ENCODE measurements at places on chromosomes 16 and 17.

DNA sequence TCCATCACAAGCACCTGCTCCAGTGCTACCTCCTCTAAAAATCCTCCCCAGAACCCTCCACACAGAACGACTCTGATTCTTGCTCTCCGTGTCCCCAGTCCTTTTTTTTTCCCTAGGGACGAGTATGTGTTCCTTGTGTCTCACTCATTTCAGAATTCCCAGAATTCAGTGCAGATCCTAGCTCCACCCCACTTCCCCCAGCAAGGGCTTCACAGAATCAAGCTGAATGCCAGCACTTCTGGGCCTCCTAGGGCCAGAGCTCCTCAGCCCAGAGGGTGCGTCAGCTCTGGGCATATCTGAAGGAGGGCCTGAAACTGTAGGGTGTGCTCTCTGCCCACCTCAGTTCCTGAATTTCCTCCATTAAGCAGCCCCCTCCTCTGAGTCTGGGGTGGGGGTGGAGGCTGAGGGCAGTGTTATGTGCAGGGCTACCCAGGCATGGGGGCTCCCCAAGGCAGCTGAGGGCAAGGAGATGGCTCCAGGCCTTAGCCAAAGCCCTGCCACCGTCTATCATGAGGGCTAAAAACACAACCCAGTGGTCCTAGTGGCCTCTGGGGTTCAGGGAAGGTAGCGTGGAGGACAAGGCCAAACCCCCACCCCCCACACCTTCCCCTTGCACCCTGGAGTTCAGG lies 6.5 kb downstream of the UNC119 start:
- no peak for DNase-seq

GRCh38 chr17:57939797-57940196 lies 15.4 kb downstream of the CUEDC1 start:
- no peak for DNase-seq

DNA sequence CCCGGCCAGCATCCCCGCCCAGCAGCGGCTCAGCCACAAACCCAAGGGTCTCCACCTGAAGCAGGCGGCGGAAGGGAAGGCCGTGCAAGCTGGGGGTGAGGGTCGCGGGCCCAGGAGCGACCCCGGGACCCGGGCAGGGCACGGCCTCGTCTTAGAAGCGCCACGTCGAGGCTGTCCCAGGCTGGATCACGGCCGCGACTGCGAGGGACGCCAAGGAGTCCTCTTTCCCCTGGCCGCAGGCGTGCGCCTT lies 538 bp upstream of the CCNF start:
- no peak for DNase-seq

DNA sequence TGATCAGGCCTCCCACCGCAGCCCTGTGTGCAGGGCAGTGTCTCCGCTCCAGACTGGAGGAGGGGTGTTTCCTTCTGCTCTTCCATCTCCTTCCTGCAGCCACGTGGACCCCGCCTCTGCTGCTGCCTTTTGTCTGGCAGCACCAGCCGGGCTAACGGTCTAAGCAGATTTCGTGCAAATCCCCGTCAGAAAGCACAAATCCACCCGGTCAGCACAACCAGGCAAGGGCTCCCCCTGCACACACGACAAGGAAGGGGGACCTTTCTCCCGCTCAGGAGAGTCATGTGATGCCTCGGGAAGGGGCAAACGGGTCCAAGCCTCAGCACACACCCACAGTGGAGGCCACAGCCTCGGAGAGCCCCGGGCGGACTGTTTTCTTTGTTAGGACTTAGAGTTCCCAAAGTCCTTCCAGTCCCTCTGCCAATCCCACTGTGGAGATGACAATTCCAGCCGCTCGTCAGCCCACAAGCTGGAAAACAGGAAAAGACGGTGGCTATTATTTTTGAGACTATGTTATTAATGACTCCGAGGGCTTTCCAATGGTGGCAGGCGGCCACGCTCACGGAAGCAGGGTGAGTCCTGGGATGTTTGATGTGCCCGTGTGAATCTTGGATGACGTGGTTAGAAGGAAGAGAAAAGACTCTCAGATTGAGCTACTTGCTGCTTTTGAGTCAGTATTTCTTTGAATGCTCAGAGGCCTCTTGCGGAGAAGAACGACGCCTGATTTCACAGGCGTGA lies 22.5 kb upstream of the MEAK7 start:
- no peak for DNase-seq

DNA sequence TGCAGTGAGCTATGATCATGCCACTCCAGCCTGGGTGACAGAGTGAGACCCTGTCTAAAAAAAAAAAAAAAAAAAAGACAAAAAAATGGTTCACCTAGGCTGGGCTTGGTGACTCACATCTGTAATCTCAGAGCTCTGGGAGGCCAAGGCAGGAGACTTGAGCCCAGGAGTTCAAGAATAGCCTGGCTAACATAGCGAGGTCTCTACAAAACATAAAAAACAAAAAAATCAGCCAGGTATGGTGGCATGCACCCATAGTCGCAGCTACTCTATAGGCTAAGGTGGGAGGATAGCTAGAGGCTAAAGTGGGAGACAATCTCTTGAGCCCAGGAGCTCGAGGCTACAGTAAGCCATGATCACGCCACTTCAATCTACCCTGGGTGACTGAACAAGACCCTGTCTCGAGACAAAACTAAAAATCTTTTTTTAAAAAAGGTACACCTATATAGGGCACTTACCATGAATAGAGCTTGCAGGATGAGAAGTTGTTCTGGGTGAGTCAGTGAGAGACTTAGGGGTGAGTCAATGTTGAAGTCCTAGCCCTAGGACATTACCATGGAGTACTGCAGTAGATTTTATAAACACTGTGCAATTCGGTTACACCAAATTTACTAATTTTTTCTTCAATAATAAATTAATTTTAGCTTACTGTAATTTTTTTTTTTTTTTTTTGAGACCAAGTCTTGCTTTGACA lies 19.0 kb downstream of the USP32 start:
- DNase-seq, result peak; percentile 62

DNA sequence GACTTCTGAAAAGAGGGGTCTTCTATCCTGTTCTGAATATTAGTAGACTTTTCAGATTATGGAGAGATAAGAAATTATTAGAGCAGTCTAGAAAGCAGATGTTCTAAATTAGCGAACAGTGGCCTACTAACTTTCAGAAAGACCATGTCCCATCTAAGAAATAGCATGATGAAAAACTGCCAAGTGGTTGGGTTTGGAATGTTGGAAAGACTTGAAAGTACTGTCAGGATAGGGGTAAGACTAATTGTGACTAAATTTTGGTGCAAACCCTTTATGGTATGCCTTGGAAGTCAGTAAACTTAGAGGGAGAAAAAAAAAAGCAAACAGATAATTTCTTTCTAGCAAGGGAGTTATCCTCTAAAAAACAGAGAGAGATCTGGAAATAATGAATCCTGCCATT lies 41.1 kb downstream of the TANGO6 start:
- DNase-seq, result no peak

GRCh38 chr17:14732211-14732610 lies 431.3 kb downstream of the HS3ST3B1 start:
- DNase-seq, result no peak

- peak; percentile 73 for DNase-seq
These were observed 794 bp upstream of the CPNE7 start for GRCh38 chr16:89574681-89575246.

- DNase-seq, result no peak
These were observed 72.4 kb downstream of the WIPI1 start for GRCh38 chr17:68384941-68385340.

- DNase-seq, result no peak
These were observed 5.4 kb downstream of the RHBDF2 start for GRCh38 chr17:76495663-76496400.

DNA sequence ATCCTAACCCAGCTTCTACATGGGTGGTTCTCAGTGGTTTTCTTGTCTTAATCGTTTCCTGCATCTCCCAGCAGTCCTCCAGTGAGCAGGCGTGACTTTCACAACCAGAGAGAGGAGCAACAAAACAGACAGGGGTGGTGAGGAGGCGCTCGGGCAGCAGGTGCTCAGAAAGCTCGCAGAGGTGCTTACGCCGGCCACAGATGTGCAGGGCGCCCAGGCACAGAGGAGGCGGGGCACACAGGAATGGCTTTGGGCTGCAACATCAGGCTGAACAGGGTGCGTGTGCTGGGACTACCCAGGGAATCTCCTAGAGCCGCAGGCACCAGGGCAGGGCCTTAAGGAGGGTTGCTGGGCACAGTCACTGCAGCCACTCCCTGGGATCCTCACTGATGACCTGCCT lies 32.6 kb downstream of the KLHDC4 start:
- DNase-seq, result no peak

DNA sequence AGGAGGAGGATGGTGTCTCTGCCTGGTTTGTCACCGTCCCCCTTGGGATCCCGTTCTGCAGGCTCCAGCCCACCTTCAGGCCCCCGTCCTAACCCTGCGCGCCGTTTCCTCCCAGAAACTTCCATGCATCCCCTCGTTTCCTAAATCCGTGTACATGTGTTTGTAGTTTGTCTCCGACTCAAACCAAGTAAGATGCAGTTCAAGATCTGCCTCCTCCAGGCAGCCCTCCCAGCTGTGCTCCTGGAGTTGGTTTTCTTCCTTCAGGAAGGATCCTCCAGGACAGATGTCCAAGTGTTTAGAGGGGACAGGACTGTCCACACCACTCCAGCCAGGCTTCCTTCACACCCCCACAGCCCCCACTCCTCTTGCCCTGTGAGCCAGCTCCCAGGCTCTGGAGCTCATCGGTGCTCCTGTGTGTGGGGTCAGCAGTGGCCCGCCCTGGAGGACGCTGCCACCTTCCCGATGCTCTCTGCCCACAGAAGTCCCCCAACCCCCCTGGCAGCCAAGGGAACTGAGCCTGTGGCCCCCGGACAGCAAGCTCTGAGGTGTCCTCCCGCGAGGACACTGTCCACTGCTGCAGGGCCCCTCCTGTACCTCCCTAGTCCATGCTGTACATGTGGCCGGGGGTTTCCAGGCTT lies 11.3 kb downstream of the BAIAP2 start:
- DNase-seq, result no peak

DNA sequence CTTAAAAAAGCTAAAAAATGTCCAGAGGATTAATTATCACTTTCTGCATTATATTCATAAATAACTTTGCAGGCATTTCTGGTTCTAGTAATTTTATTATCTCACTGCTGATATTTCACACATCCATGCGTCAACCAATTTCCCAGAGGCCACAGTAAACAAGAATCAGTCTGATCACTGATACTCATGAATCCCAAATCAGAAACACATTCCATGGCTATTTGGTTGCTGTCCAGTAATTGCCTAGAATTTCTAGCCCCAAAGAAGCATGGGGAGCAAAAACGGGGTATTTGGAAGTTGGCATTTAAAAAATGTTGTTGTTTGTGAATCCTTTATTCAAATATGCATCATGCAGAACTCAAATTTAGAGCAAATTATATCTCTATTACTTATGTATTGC lies 244.8 kb downstream of the CDH8 start:
- DNase-seq, result peak; percentile 27

DNA sequence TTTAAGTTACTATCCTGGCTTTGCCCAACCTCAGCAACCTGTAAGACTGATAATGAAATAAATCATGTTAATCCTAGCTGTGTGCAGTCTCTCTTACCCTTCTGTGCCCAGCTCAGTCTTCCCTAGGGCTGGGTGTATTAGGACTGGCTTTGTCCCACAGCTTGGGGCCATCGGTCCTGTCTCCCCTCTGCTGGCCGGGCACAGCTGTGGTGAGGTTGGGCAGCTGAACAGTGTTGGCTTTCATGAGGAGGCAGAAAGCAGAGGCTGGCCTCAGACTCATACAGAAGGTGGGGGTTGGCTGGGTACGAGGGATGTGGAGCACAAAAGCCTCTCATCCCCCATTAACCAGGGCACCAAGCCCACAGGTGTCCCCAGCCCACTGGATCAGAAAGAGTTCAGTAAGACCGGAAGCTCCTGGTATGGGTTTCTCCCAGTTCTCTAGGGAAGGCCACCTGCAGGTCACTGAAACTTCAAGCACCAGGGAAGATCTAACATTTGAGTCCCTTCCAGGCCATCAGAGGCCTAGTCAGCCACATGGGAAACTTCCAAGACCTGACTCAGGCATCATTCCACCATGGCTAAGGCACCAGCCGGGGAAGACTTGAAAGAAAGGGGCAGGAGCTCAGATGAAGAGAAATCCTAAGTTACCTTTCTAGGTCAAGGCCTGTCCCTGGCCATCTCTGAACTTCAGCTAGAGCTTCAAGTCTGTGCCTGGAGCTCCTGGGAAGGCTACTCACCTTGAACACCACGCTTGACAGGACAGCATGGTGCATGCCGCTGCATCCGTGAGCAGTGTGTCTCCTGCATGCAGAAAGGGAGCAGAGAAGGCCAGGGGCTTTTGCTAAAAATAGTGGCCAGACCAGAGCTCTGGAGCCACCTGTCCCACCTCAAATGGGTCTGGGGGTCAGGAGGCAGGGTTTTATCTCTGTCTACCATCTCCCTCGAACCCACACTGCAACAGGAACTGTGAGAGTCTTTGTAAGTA lies 8.8 kb downstream of the CNP start:
- no peak for DNase-seq

DNA sequence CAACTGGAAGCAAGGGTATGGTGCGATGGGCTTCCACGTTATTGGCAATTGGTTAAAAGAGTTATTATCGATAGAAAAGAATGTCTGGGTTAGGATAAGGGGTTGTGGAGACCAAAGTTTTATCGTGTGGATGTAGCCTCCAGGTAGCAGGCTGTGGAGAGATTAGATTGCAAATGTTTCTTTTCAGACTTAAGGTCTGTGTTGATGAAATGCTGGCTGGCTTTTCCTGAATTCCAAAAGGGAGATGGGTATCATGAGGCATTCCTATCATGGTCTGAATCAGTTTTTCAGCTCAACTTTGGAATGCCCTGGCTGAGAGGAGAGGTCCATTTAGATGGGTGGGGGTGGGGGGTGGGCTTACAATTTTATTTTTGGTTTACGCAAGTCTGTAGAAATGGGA lies 395.0 kb upstream of the RBFOX1 start:
- no peak for DNase-seq

DNA sequence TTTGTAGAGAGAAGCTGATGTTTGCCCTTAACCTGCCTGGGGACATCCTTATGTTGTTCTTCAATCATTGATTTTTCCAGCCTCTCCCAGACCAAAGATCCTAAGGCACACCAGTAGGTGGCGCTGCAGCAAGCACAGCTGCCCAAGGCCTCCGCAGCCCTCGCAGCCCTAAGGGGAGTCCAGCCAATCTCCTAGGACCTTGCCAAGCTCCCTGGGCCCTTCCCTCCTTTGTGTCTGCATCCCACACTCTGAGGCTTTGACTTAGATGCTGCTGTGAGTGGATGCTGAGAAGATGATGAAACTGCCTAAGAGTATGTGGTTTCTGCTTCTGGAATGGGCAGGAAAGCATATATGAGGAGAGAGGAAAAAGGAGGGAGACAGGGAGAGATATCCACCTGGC lies 47.1 kb downstream of the SPACA3 start:
- DNase-seq, result peak; percentile 67

DNA sequence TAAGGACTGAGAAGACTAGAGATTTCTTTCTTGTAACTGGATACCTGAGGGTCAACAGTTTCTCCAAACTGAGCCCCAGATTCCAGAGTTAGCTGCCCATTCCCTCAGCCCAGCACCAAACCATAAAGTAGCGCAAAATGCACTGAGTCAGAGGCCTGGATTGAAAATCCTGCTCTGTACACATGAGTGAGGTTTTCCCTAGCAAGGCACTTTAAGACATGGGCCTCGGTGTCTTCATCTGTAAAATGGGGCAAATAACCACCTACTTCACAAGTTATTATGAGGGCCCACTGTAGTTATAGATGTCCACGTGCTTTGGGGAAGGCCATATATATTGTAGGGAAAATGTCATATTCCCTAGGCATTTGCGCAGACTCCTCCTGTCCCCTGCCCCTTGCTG lies 10.3 kb upstream of the DLX4 start:
- no peak for DNase-seq

- peak; percentile 24 for DNase-seq
These were observed 610.7 kb downstream of the KCNJ2 start for GRCh38 chr17:70780031-70780430.

GRCh38 chr17:63685578-63685977 lies 14.3 kb downstream of the LIMD2 start:
- DNase-seq, result no peak
